ENCODE measurements at places on chromosomes 2 and 18.
A peak's percentile ranks its signal among the peaks of the same experiment; 100 is the strongest.

- no peak for DNase-seq
These were observed 8.4 kb upstream of the VAPA start for GRCh38 chr18:9905401-9905922.

DNA sequence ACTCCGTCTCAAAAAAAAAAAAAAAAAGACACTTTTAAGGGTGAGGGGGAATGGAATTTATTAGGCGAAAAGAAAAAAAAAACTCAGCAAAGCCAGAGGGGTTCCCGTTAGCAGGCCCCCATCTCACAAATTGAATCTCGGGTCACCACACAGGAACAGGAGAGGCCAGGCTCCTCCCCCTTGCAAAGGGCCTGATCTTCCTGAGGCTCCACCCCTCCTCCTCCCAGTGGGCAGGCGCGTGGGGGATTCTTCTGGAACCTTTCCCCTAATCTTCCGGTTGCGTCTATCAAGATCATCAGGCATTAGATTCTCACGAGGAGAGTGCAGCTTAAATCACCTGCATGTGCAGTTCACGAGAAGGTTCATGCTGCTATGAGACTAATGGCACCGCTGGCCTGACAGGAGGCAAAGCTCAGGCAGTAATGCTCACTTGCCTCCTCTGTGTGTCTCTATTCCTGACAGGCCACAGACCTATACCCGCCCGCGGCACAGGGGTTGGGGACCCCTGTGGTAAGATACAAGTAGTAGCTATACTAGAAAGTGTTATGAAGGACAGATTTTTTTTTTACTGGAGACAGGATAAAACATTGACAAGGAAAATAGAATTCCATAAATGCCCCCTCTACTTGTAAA lies 45.8 kb downstream of the TAF4B start:
- no peak for DNase-seq

- peak; percentile 75 for DNase-seq
These were observed 7.8 kb downstream of the FRZB start for GRCh38 chr2:182858671-182859070.

DNA sequence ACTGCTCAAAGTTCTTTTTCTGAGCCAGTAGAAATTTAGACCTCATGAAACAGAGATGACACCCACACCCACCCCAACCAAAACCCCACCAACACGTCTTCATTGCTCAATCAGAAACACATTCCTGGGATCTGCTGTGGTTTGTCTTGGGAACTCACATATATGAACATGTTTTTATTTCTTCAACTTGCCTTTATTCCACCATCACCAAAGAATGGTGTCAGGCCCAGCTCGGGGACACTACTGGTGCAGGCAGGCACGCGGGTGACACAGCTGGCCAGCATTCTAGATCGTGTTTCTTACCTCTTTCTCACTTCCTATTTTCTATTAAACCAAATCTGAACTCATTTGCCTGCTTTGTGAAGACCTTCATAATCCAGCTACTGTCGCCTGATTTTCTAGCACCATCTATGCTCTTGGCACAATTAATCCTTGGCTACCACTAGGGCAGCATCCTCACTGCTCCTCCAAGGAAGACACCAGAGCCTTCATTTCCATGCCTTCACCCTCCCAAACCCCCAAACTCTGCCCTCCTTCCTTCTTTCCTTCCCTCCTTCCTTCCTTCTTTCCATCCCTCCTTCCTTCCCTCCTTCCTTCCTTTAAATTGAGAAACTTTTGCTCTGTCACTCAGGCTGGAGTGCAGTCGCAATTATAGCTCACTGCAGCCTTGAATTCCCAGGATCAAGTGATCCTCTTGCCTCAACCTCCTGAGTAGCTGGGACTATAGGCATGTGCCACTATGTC lies 157.1 kb downstream of the BCL2 start:
- DNase-seq: no peak

DNA sequence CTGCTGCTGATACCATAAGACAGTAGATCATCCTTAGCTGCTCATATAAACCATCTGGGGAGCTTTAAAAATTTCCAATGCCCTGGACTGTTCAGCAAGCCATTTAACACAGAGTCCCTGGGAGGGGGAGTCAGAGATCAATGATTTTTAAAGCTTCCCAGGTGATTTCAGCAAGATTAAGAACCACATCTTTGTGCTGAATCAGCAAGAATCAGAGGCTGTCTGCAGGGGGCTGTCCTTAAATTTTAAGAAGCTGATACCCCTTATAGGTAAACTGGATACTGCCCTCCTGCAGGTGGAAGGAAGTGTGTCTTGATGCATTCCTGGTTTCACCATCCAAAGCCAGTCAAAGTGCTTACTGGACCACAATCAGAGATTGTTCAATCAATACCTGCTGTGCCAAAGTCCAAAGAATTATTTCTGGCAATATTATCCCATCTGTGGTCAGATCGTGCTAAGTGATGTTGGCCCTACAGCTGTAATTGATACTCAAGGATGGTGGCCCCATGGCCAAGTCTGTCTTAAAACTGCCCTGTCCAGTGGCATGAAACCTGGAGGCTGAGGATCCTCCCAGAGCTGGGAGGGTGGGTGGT lies 72.2 kb downstream of the BCL2L11 start:
- DNase-seq: no peak
